ENCODE measurements at places on chromosomes 7 and 10.

DNA sequence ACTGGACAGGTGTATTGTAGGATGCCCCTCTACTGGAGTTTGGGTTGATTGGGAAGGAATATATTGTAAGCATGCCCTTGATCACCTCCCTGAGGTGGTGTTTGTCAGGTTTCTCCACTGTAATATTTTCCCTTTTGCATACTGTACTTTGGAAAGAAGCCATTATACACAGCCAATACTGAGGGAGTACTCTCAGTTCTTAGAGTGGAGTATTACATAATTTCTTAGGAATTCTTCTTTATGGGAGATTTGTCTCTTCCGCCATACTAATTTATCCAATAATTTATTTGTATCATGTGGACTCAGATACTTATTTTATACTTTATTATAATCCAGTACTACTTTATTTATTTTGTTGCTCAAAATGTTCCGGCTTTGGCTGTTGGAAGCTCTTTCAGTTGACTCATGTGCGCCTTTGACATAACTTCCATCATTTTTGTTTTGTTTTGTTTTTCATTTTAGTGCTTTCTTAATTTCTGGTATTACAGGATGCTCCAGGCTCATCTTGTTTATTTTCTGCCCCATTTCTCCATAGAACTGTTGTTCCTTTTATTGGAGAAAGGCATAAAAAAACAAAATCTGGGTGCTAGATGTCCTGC is 29.7 kb downstream of the MKLN1 start:
- no peak for DNase-seq

DNA sequence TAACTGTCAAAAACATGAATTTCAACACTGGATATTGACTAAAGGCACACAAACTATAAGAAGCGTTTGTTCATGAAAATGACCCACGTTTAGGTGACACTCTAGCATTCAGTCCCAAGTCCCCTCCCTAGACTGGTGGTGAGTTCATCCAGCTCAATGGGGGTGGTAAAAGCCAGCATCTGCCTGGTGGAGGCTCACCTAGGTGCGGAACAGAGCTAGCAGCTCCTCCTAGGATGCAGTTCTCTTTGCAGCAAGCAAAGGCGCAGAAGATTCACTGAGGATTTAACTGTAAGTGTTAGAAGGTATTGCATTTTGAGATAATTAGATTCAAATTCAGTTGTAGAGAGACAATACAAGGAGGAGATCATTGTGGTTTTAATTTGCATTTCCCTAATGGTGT is 87.6 kb downstream of the VSTM2A start:
- DNase-seq = no peak

- no peak for DNase-seq
Measured at GRCh38 chr10:58087896-58088295, 179.8 kb downstream of the IPMK start.

GRCh38 chr7:66790196-66790595 is 49.7 kb downstream of the RABGEF1 start:
- DNase-seq = no peak

DNA sequence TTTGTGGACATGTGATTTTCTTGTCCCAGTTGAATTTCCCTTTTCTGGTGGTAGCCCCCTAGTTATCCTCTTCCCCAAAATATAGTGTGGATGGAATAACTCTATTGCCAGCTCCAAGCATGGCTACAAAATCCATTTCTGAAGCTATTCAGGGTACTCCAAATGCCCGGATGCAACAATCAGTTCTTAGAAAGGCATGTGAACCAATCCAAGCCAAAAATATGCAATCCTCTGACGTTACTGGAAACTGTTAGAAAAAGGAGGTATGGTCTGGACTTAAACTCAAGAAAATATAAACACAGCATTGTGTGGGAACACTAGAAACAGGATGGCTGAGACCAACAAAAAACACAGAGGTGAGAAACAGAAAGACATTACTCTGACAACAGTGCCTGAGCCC is 347.0 kb downstream of the GPAM start:
- no peak for DNase-seq

DNA sequence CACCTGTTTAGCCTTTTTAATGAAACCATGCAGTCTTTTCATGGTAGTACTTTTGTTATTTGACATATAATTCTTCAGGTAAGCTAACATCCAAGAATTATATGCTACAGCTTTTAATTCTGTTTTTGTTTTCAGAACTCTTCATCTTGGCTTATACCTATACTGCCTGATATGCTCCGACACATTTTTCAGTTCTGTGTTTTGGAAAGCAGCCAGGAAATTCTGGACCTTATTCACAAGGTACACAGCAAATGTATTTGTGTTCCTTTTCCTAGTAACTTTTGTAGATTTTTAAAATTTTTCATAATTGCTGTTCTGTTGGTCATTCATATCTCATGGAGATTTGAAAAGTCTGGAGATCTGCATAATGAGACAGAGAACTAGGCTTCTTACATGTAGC is 56.7 kb downstream of the BTAF1 start:
- DNase-seq = no peak

- DNase-seq = no peak
Measured at GRCh38 chr10:3761021-3761686, 23.9 kb downstream of the KLF6 start.

GRCh38 chr7:81944058-81944457 is 174.2 kb upstream of the HGF start:
- no peak for DNase-seq

GRCh38 chr7:33849004-33849403 is 56.3 kb upstream of the BMPER start:
- no peak for DNase-seq

DNA sequence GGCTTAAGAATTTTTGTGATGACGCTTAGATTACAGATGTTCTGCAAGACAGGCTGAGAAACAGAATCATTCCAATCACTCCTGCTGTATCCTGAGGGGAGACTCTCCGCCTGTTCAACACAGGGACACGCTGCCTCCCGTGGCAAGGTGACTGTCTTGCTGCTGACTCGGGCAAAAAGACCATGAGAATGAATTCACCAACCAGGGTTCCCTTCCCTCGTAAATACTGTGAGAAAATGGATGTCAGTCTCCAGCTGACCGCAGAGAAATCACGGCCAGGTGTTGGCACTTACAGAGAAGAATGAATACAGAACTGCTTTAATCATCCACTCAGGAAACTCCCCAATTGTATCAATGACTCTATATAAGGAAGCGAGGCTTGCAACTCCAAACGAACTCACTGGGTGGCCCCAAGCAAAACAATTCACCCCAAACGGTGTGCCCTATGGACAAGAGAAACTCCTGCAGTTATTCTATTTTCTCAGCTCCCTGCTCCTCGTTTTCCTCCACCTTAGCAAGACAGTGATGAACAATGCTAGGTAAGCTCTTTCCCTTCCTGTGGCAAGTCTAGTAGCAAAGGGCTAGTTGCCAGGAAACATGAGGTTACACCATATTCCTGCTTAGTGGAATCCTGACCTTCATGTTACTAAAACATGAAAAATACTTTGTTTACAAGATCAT is 22.8 kb downstream of the GNA12 start:
- no peak for DNase-seq

GRCh38 chr10:98074315-98074911 is 44.0 kb upstream of the CRTAC1 start:
- no peak for DNase-seq

DNA sequence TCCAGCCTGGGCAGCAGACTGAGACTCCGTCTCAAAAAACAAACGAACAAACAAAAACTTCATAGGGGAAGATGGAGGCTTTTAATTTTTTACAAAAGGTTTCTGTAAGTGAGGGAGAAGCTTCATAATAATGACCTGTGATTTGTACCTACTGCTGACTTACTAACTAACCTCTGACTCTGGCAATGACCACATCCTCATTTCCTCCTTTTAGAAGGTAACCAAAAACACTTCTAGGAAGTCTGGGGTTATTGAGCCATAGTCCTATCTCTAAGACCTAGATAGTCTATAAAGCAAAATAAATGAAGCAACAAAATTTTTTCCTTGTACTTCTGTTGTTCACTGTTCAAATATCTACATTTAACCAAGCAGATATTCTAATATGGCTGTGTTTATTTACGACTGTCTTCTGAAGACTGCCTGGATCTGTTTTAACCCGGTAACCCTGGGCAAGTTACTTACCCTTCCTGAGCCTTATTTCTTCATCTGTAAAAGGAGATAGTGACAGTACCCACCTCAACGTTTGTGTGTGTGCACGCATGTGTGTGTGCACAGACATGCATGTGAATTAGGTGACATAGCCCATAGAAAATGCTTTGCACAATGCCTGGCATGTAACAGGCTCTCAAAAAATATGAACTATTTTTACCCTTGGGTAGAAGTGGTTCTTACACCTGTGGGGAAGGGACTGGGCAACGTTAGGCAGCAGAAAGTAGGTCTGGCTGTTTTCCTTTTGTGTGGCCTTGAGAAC is 30.8 kb upstream of the SMNDC1 start:
- DNase-seq = no peak

GRCh38 chr10:16724509-16724908 is 92.7 kb downstream of the RSU1 start:
- no peak for DNase-seq
